Stomach (tissue), 19 donors: ENCODE measurements at places on chromosomes 12 and 14.

DNA sequence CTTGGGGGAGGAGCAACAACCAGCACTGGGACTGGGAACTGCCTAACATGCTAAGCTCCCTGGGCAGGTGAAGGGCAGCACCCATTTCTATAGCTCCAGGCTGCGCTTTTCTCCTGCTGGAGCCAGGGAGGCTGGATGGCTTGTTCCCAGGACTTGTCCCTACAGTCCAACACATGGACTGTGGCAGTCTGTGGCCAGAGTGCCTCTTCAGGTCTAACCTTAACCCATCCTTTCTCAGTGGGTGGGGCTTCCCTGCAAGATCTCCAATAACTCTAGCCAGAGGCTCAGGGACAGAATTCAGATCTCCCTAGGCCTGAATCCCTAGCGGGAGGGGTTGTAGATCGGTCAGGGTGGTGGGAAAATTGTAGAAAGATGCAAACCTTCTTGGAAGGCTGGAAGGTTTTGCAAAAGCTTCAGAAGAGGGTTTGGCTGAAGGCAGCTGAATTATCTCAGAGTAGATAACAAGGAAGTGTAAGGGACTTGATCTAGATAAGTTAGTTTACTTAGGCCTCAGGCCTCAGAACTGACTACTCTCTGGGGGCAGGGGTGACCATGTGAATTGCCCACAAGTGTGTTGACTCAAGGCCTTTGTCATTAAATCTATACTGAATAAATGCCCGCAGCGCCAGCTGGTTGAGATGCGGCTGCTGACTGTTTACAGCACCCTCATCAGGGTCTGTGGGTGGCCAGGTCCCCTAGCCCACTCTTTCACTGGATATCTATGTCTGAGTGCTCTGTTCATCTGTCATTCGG is 60.7 kb downstream of the SSPN start:
- no peaks in the 10 kb centered on the region for H3K4me1 ChIP-seq
- no peaks in the 10 kb centered on the region for H3K27me3 ChIP-seq
- no peak overlapping the region for H3K4me3 ChIP-seq
- DNase-seq, result no peak
- no peaks in the 10 kb centered on the region for H3K36me3 ChIP-seq
- H3K27ac ChIP-seq, result no peak overlapping the region

- no peaks in the 10 kb centered on the region for H3K36me3 ChIP-seq
- H3K27ac ChIP-seq, result no peak overlapping the region
- no peak overlapping the region for H3K4me3 ChIP-seq
- DNase-seq, result no peak
- H3K27me3 ChIP-seq, result no peaks in the 10 kb centered on the region
- peaks cover 31% of the 10 kb centered on the region for H3K4me1 ChIP-seq
These were observed 5.9 kb upstream of the PKP2 start for GRCh38 chr12:32902287-32902997.

- no peaks in the 10 kb centered on the region for H3K36me3 ChIP-seq
- no peak for DNase-seq
- H3K4me3 ChIP-seq, result no peak overlapping the region
- H3K27me3 ChIP-seq, result peaks cover 37% of the 10 kb centered on the region
- H3K27ac ChIP-seq, result no peak overlapping the region
These were observed 2.2 kb upstream of the LMO3 start for GRCh38 chr12:16607906-16608775.

DNA sequence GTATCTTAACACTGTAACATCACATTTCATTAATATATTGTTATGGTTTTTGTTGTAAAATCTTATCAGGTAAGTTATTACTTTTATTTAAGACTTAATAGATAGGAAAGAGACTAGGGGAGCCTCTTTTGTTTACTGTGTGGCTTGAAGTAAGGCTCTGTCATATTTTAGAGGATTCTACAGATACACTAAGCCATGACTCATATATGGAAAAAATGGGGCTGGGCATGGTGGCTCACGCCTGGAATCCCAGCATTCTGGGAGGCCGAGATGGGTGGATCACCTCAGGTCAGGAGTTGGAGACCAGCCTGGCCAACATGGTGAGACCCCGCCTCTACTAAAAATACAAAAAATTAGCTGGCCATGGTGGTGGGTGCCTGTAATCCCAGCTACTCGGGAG is 23.6 kb upstream of the NPFF start:
- no peaks in the 10 kb centered on the region for H3K4me1 ChIP-seq
- DNase-seq, result no peak
- no peak overlapping the region for H3K4me3 ChIP-seq
